ENCODE measurements at places on chromosomes 5 and 9.

DNA sequence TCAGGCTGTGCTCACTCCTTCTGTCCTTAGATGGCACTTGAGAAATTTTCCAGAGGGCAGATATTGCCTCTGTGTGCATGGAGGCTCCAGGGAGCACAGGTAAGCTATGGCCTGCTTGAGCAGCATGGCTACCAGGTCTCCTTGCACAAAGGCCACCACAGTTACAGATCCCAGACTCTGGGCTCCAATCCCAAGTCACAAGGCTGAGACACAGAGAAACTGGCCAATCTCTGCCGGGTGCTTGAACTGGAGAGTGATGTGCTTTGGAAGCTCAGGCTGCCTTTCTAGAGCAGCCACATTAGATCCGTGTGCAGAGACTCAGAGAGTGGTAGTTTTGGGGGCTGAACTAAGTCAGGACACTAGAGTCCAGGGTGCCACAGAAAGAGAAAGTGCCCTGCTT, 145.7 kb downstream of the SEMA6A start:
- DNase-seq = no peak

- no peak for DNase-seq
Observed at GRCh38 chr5:146321571-146321970, 17.1 kb upstream of the POU4F3 start.

GRCh38 chr5:56480078-56480704, 247.1 kb upstream of the ANKRD55 start:
- DNase-seq = no peak

DNA sequence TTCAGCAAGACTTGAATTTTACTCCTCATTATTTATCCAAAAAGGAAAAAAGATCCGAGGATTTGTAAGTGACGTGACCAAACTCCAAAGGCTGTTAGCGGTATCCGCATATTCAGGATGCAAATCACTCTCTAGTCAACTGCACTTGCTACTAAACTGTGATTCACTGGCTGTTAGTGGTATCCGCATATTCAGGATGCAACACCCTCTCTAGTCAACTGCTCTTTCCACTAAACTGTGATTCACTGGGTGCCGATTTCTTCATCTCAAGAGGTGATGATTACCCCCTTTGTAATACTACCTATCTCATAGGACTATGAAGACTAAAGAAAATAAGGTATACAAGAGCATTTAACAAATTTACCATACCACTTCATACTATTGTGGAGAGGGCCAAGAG, 5.7 kb downstream of the MAPKAP1 start:
- no peak for DNase-seq

DNA sequence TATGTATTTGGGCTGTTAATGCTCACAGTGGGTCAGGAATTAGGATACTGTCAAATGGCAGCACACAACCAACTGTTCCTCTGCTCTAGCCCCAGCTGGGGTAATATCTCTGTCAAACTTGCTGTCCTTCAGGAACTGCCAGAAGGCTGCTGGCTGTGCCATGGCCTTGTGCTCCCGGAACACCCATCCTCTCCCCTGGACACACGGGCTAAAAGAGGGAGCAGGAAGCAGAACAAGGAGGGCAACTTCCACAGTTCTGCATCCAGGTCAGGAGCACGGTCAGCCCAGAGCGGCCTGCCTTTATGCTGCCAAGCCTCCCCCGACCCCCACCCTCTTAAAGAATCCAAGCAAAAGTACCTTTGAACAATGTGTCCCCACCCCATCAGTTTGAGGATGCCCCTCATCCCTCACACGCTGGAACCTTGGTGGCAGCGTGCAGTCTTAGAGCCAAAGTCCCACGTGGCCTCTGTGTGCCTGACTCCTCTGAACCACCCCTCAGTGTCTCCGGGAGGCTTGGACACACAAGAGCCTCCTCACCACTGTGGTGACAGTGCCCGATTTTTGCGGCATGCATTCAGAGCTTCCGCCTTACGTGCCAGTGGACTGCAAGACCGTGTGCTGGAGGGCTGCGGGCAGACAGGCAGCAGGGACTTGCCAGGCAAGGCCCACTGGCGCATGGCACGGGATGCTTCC, 60.8 kb downstream of the PSMB7 start:
- no peak for DNase-seq

DNA sequence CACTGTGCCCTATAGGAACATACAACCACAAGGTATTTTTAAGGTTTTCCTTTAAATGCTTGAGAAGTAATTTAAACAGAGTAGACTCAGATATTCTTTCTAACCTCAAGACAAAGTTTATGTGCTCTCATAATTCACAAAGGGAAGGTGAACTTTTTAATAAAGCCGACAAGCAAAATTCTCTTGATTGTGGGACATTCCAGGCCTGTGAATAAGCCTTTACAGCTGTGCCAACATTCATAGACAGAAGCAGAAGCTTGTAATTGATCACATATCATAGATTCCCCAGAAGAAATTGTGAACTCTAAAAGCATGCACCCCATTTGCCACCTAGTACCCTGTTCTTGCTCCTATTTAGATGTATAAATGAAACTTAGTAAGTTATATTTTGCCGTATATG, 1107.8 kb upstream of the SEMA6A start:
- no peak for DNase-seq

DNA sequence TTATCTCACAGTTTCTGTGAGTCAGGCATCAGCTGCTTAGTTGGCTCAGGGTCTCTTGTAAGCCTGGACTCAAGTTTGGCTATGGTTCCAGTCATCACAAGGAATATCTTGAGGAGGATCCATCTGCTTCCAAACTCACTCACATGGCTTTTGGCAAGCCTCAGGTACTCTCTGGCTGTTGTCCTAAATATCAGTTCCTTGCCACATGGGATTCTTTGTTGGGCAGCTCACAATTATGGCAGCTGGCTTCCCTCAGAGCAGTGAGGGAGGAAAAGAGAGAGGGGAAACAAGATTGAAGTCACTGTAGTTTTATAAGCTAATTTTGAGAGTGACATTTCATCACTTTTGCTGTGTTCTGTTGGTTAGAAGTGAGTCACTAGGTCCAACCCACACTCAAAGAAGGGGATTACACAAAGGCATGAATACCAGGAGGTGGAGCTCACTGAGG, 144.5 kb downstream of the GCNT1 start:
- DNase-seq = no peak

DNA sequence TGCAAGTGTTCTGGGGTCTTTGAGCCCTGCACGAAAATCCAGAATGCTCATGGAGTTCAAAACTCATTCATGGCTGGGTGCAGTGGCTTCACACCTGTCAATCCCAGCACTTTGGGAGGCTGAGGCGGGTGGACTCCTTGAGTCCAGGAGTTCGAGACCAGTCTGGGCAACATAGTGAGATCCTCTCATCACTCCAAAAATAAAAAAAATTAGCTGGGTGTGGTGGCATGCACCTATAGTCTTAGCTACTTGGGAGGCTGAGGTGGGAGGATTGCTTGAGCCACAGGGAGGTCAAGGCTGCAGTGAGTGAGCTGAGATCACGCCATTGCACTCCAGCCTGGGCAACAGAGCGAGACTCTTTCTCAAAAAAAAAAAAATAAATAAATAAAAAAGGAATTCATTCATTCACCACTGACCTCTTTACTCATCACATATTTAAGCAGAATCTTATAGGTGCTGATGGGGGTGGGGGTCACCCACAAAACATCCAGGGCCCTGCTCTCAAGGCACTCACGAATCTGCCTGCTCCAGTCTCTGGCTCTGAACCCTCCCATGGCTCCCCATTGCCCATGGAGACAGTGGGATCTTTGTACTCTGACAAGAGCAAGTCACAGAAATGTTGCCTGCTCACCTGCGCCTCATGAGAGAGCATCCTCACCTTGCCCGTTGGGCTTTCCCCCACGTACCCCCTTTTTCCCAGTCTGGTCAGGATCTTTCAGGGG, 76.7 kb upstream of the IER5L start:
- no peak for DNase-seq

GRCh38 chr9:79116041-79116440, 455.7 kb upstream of the TLE4 start:
- no peak for DNase-seq

DNA sequence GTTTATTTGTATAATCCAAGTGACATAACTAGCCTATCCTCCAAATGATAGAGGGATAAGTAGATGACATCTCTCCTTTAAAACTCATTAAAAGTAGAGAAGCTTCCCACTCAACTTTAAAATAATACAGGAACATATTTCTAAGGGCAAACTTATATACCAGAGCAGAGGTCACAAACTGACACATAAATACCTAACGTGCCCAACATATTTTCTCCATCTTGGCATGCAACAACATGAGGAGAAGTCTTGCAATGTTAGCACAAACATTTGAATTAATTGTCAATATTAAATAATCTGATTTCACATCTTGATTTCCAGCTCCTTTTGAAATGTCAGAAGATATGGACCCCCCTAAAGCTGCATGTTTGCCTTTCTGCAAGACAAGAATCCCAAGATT, 335.0 kb downstream of the DEPDC1B start:
- DNase-seq = no peak

DNA sequence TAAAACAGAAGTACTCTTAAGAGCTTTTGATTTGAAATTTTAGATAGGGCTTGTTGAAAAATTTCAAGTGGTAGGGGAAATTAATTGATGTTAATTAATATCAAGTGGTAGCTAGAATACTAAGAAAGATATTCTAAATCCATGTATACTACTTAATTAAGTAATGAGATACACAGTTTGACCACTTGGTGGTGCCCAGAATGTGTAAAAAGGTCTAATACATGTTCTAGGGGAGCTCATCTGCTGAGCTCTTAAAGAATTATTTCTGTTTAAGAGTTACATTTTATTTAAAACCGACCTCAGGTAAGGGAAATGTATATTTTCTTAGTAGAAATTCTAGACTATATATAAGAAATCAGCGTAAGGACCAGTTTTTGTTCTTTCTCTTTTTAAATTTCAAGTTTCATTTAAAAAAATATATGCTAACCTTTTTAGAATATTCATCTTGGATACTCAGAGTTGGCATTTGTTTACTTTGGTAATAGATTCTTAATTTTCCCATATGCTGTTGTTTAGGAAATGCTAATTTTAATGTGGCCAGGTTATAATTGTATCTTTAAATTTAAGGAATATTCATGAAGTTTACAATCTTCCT, 61.5 kb downstream of the LNPEP start:
- no peak for DNase-seq

- no peak for DNase-seq
Observed at GRCh38 chr5:78778538-78778937, 130.0 kb upstream of the LHFPL2 start.

- DNase-seq = no peak
Observed at GRCh38 chr5:170252720-170253350, 20.1 kb downstream of the C5orf58 start.

GRCh38 chr5:95620870-95621838, 1.3 kb downstream of the GPR150 start:
- DNase-seq = peak; percentile 21

DNA sequence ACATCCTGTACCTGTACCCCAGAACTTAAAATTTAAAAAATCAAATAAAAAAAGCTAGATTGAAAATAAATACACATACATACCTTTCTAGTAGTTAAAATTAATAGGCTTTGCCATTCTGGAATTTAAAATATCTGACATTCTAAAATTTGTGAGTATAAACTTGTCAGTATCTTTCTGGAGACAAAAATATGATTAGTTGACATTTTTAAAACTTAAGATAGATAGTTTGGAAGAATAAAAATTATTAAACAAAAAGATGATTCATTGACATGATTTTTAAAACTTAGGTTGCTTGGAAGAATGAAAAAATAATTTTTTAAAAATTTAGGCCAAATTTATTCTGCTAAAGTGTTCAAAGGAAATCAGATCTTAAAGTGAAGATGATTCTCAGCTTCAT, 43.1 kb downstream of the ISOC1 start:
- DNase-seq = no peak

GRCh38 chr9:129063061-129063460, 17.9 kb upstream of the DOLPP1 start:
- no peak for DNase-seq

GRCh38 chr5:110838961-110839360, 100.2 kb downstream of the SLC25A46 start:
- DNase-seq = no peak

- peak; percentile 55 for DNase-seq
Observed at GRCh38 chr9:98101868-98102273, 17.2 kb downstream of the TRIM14 start.

DNA sequence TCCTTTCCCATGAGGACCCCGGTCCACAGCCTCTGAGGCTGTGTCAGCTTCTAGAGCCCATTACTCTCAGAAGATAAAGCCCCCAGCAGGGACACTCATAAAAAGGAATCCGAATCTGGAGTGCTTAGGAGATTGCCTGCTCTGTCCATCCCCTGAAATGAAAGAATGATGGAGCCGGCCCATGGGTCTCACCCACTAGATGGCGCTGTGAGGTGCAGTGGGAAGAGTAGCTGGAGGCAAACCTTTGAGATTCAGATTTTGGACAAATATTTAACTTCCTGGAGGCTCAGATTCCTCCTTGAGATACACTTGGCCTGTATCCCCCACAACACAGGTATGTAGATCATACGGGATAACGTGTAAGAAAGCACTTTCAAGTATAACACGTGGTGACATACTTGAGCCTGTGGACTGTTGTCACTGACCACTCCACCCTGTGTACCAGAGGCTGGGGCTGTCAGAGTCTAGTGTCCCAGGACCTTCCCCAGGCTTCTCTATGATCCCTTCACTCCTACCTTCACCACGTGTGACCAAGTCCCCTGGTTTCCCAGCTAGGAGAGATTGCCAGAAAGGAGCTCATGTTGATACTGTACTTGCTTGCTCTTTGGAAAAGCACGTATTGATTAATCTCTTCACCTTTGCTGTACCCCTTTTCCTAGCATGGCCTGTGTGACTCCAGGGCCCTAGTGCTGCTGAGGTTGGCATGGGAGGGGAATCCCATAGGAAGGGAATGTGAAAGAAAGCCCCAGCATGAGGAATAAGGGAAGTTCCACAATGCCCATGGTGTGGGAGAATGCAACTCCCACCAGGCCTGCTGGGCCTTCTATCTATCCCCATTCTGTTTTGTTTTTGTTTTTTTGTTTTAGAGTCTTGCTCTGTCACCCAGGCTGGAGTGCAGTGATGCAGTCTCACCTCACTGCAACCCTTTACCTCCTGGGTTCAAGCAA, 32.1 kb downstream of the TRMO start:
- DNase-seq = peak; percentile 43

GRCh38 chr5:128290152-128290858, 206.7 kb downstream of the SLC12A2 start:
- DNase-seq = no peak

DNA sequence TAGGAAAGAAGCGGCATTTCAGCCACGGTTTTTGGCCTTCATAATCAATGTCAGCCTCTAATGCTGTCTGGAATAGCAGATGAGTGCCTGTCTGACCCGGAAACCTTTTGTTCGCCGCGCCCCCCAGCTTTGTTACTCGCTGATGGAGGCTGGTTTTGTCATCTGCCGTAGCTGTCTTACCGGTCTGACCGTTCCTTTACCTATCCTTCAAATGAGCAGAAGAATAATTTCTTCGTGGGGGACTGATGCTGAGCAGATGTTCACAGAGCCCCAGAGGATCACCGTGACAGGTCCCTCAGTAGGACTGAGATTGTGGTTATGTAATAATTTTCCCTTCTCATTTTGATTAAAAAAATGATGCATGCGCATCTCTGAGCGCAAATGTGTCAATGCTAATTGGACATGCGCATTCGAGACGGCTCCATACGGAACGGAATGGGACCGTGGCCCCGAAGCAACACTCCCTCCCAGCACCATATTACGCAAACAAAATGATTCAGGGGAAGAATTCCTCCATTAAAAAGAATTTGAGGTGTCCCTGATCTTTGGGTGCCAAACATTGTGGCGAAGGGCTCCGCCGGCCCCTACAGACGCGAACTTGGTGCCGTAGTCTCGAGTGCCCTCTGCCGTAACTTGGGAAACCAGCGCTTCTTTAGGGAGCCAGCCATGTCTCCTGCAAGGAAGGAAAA, 27.6 kb downstream of the TLX3 start:
- no peak for DNase-seq

Measured in stimulated activated CD4-positive, alpha-beta T cell treated with anti-CD3 and anti-CD28 coated beads, Interleukin-15, amount 100 ng/mL, for 1 hour (primary cell).